CD4-positive, CD25-positive, alpha-beta regulatory T cell (primary cell): ENCODE measurements at places on chromosomes 2 and 18.

DNA sequence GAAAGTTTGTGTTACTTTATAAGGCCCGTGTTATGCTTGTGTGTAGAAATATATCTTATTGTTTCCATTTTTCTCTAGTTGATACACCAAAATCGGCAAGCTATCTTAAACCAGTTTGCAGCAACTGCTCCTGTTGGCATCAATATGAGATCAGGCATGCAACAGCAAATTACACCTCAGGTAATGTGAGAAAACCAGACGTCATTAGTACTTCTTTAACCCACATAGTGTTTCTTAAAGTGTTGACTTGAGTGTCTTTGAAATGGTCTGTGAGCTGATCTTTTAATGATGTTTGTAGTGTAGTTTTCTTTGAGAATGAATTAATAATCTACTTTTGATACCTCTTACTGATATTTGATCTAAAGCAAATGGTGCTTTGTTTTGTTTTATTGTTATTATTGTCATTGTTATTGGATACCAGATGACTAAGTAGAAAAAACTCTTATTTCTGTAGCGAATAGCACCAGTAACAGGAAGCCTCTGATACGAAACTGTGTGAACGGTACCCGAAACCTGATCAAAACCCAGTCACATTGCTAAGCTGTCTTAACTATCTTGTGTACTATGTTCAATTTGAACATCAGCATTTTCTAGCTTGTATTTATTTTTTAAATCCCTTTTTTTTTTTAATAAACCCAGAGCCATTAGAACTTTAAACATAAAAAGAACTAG, 53.7 kb downstream of the PTRHD1 start:
- no peak for DNase-seq

- DNase-seq: no peak
Measured at GRCh38 chr18:79954791-79955190, 3.3 kb upstream of the SLC66A2 start.

- no peak for DNase-seq
Measured at GRCh38 chr18:42707080-42707479, 408.4 kb downstream of the RIT2 start.

- DNase-seq: no peak
Measured at GRCh38 chr2:152542995-152543481, 174.2 kb downstream of the PRPF40A start.

DNA sequence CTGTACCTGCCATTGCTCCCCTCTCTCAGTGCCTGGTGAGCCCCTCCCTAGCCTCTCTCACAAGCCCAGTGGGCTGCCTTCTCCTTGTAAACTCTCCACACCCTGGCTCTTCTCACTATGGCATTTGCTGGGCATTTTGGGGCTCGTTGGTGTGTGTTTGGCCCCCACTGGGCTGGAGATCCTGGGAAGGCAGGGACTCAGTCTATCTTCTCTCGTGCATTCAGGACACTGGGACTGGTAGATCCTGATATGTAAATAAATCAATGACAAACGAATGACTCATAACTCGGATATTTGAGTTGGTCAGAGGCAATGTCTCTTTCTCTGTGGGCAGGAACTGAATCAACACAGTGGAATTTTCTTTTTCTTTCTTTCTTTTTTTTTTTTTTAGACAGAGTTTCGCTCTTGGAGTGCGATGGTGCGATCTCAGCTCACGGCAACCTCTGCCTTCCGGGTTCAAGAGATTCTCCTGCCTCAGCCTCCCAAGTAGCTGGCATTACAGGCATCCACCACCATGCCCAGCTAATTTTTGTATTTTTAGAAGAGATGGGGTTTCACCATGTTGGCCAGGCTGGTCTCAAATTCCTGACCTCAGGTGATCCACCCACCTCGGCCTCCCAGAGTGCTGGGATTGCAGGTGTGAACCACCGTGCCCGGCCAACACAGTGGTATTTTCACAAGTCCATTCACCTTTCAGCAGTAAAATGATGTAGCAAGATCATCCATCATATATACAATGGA, 144.6 kb upstream of the SPRED2 start:
- no peak for DNase-seq

- DNase-seq: no peak
Measured at GRCh38 chr2:101355401-101356054, 31.8 kb downstream of the CREG2 start.

DNA sequence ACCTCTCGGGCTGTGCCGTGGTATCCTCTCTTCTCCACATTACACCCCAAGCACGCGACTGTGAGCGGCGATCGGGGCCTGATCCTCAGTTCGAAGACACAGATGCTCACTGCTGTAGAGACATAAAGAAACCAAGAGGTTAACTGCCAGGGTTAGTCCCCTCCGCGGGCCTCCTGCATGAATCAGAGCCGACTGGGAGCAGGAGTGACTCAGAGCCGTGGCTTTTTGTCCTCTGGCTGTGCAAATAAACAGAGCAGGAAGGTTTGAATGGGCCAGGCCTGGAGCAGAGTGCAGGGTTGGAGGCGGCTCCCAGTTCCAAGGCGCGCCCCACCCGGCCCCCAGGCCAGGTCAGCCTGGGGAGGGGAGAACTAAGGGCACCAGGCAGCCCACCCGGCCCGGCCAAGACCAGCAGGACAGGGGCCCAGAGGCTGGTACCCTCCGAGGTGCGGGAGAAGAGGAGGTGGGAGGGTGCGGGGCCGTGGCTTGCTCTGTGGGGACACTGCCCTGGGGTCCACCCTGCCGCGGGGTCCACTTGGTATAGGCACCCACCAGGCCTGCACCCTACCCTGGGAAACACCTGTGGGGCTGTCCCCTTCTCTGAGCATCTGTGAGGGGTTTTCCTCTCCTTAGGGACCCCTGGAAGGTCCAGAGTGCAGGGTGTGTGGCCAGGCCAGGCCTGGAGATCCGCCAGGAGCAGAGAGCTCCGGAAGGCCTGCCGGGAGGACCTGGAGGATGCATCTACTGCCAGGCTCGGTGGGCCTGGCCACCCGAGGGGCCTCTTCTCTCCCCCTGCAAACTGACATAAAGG, 16.5 kb downstream of the TWIST2 start:
- no peak for DNase-seq

GRCh38 chr18:62325806-62326645, 916 bp downstream of the TNFRSF11A start:
- no peak for DNase-seq

DNA sequence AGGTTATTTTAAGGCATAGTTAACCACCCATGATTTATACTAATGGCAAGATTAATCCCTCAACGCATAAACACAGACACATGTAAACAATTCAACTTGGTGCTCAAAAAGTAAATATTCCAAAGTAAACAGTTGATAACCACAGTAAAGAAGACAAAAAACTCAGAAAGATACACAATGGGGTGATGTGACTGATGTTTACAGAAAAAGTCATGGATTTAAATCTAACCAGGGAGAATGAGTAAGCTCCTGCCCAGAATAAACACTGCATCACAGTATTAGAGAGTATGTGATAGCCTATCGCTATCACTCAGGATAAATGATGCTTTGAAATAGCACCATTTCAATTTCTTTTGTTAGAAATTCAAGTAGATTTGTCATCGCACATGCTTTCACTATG, 49.3 kb downstream of the HIBCH start:
- DNase-seq: no peak

- no peak for DNase-seq
Measured at GRCh38 chr2:189254268-189254883, 74.8 kb upstream of the COL5A2 start.

- no peak for DNase-seq
Measured at GRCh38 chr18:10482985-10483949, 28.8 kb downstream of the APCDD1 start.

GRCh38 chr18:26335156-26335555, 108.9 kb downstream of the TAF4B start:
- no peak for DNase-seq

GRCh38 chr2:134976074-134976702, 57.6 kb downstream of the CCNT2 start:
- DNase-seq: no peak
